ENCODE measurements at places on chromosomes 1 and 21.
A peak's percentile ranks its signal among the peaks of the same experiment; 100 is the strongest.

DNA sequence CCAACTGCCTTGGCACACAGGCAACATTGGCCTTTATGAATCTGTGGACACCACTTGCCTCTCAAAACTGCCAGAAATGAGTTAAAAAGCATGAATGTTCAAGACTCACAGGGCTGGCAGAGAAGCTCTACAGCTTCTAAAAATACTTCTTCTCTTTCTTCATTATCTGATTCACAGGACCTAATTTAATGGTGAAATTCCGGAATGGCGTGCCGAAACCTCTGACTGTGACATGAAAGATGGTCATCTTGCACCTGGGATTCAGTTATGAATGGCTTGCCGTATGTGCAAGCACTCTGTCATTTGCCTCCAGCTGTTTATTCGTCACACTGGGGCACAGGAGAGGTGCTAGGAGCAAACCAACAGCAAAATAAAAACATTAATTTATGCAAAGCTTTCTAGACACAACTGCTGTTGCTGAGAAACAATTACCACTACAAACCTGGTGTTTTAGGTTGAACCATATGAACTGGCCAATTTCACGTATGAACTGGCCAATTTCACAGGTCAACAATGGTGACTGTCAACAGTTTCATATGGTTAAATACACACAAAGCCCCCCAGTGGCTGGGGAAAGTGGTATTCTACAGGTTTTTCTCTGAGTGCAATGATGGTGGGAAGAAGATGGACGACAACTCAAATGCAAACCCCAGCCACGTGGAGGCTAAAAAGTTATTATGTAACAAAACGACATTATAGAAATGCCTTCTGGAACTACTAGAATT is 648.3 kb downstream of the KIF26B start:
- no peak for DNase-seq

GRCh38 chr21:44000360-44000759 is 11.7 kb upstream of the TRAPPC10 start:
- DNase-seq = no peak

DNA sequence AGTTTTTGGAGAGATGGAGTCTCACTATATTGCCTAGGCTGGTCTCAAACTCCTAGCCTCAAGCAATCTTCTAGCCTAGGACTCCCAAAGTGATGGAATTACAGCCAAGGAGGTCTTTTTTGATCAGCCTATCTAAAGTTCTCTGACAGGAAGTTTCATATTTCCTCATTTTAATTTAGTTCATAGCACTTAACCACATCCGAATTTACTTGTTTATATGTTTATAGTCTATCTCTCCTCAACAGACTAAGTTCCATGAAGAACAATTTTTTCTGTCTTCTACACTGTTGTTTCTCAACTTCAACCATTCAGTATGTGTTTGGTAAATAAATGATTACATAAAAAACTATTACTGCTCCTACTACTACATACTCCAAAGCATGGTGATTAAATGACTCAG is 47.9 kb downstream of the GON4L start:
- DNase-seq = no peak

GRCh38 chr1:232826318-232826717 is 21.1 kb downstream of the MAP10 start:
- DNase-seq = no peak

DNA sequence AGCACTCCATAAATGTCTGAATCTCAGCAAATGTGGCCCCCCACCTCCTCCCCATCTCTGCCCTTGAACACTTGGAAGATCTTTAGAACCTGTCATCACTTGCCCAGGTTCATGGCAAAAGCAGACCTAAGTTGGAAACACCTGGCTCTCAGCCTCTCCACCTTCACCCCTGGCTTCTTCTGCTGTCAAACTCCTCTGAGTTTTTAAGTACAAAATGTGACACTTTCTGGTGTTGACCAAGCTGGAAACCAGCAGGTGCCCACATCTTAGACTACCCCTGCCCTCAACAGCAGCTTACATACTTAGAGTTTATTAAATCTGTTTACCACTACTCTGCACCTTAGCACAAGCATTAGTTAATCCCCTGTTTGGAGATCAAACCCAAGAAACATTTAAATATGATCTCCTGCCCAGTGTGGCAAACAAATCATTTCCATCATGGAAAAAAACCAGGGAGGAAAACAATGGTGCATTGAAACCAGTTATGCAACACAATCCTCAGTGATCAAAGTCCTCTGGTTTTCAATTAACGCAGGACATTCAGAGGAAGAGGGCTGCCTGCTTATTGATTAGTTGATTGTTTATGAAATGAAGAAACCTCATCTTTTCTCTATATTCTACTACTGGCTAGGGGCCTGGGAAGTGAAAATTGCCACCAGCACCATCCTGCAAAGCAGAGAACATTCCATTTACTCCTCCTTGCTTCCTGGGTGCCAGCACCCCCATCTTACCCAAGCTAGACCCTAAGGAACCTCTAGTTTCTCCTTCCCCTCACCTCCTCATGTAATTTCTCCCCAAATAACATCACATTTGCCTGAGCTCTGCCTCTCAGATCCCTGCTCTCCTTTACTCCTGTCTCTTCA is 139.4 kb upstream of the RAB4A start:
- DNase-seq = no peak

DNA sequence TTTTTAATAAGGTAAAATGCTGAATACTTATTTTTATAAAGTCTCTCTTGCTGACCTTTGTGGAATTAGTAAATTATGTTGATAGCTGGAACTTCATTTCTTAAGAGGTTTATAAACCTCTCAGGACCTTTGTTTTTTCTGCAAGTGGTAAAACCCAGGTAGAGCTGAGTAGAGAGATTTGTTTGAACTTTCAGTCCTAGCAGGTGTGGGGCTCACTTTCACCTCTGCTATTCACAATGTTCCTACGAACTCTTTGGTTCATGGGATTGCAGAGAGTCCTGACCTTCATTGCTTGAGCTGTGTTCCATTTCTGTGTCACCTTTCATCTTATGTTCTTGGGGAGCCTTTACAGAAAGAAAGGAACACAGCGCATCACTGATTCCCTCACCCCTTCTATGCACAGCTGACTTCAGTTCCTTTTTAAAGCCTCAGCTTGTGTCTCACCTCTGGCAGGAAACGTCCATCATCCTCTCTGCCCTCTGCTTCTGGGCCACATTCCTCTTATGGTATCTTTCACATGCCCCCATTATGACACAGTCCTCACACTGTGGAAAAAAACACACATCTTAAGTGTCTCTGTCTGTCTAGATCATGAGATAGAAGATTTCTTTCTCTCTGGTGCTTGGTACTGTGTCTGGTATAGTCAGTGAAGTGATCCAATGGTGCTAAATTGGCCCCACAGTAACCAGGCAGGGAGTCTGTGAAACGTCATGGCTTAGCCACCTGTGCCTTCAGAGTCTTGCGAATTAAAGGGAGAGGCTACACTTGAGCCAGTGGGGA is 262.5 kb upstream of the B3GALT2 start:
- DNase-seq = peak; percentile 17

DNA sequence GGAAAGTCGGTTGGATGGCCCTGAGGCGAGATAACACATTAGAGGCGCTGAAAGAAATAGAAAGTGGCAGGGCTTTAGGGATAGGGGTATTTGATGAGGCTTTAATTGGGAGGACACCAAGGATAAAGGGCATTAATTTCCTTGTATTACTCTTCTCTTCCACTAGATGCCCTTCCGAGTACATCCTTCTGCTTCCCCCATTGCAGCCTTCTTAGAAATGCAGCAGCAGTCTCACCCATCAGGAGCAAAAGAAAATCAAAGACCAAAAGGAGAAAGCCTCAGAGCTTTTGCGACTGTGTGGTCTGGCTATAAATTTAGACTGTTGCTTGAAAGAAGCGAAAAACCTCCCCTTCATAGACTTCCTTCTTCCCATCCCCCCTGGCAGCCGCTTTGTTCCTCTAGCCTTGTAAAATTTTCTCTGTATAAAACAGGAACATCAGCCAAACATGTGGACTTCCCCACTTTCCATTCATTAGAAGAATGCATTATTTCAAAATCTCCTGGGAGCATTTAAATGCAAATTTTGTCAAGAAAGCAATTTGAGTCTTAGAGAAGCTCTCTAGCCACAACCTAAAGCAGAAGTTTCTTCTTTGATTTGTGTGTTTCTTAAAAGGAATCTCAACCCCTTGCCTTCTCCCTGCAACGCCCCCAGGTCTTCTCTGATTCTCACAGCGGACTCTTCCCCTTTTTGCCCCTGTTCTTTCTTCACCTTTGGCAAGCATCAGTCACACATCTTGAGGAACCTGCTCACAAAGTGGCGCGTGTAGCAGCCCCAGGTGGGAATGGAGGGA is 76.6 kb downstream of the NDUFS5 start:
- DNase-seq = no peak

DNA sequence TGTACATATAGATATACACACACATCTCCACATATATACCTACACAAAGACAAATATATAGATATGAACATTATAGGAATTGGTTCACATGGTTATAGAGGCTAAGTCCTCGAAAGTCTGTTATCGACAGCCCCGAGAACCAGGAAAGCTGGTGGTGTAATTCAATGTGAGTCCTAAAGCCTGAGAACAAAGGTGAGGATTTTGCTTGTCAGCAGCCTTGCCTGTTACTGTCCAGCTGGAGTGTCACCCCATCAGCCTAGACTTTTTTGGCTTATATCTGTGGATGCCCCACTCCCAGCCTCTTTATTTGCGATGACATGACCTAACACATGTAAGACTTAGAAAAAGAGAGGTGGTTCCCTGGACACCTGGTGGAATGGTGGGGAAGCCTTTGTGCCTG is 97.0 kb downstream of the GIPC2 start:
- no peak for DNase-seq

DNA sequence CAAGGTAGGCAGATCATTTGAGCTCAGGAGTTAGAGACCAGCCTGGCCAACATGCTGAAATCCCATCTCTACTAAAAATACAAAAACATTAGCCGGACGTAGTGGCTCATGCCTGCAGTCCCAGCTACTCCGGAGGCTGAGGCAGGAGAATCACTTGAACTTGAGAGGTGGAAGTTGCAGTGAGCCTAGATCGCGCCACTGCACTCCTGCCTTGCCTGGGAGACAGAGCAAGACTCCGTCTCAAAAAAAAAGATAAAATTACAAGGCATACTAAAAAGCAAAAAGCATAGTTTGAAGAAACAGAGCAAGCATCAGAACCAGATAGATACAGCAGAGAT is 61.2 kb upstream of the CDC42BPA start:
- no peak for DNase-seq

GRCh38 chr1:27513528-27513927 is 23.6 kb upstream of the WASF2 start:
- DNase-seq = no peak

GRCh38 chr1:167880580-167881021 is 33.3 kb downstream of the ADCY10 start:
- DNase-seq = no peak

DNA sequence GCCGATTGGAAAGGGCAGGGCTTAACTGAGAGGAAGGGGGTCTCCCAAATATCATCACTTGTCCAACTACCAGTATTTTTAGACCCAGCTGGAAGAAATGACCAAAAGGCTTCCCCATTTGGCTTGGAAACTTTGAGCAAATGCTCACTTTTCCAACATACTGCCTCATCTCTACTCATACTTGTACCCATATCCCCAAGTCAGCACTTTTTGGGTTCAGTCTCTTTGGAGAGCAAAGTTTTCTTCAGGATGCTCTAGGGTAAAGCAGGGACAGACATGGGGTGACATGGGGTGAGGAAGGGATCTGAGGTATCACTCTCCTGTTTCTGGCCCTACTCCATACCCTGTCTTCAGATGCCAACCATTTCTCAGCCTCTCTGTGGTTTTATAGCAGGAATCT is 27.2 kb downstream of the LRRN2 start:
- no peak for DNase-seq

- DNase-seq = peak; percentile 25
Measured at GRCh38 chr21:31731056-31731856, 662 bp downstream of the SCAF4 start.

- no peak for DNase-seq
Measured at GRCh38 chr1:117802531-117803257, 126.7 kb downstream of the GDAP2 start.

- no peak for DNase-seq
Measured at GRCh38 chr1:47758341-47759250, 238.6 kb downstream of the TRABD2B start.

GRCh38 chr21:37710546-37711285 is 205.5 kb downstream of the KCNJ6 start:
- no peak for DNase-seq

All from activated CD4-positive, alpha-beta T cell treated with anti-CD3 and anti-CD28 coated beads, Interleukin-2, amount 50 U/mL, for 24 hours (primary cell).